ENCODE measurements at places on chromosomes 2 and 18. TPM values are rescaled to one million over a fixed set of nuclear protein-coding genes. Genes with fewer than 3 reads are reported as not detected.

Gene TCF4
- 102 TPM for total RNA-seq

Gene ELOA2
- not detected for total RNA-seq

Gene SOCS6
- total RNA-seq: 22.2 TPM

Gene GFPT1
- total RNA-seq: 95.7 TPM

Gene IL36B
- total RNA-seq: not detected

Gene ARHGAP15
- 16.8 TPM for total RNA-seq

Gene PSD4
- total RNA-seq: 50.2 TPM

Gene TMEM247
- not detected for total RNA-seq

DNA sequence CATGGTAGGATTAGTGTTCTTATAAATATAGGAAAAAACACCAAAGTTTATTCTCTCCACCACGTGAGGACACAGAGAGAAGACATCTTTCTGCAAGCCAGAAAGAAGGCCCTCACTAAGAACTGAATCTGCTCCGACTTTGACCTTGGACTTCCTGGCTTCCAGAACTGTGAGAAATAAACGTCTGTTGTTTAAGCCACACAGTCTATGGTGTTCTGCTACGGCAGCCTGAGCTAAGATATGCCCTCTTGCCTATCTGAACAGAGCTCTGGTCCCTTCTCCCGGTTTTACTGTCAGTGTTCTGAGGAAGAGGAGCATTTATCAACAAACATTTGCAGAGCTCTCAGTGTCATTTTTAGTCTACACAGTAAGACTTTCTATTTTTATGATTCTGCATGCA, 131.3 kb downstream of the DOK6 start:
- no peak overlapping the region for H3K27ac ChIP-seq
- no peaks in the 10 kb centered on the region for H3K27me3 ChIP-seq
- H3K36me3 ChIP-seq: no peaks in the 10 kb centered on the region

DNA sequence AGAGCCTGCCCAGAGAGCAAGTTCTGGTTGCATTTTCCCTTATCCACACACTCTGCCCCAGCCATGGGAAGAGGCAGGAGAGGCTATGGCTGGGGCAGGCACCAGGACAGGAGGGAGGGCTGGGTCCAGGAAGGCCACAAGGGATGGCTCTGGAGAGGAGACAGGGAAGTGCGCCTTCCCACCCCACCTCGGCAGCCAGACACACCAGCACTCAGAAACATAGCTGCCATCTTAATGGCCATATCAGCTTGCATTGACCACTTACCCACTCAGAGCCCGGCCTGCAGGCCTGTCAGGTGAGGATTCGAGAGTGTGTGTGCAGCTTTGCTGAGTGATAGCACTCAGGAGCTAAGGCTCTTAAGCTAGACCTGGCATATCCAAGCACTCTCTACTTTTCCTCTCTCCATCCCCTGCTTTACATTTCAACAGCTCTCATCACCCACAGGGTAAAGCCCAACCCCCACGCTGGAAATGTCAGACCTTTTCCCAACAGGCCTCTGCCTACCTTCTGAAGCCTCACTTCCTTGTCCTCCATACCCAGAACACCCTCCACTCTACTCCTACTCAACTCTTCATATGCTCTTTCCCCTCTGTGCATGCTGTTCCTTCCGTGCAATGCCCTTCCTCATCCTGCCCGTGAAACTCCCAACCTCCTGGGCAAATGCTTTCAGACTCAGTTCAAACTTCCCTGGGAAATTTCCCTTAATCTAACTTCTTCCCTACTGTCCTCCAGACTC, 147.9 kb downstream of the TNS1 start:
- peaks cover 59% of the 10 kb centered on the region for H3K36me3 ChIP-seq
- H3K27me3 ChIP-seq: no peaks in the 10 kb centered on the region
- H3K27ac ChIP-seq: peak overlapping the region; percentile 5
- DNase-seq: no peak

- no peak overlapping the region for H3K27ac ChIP-seq
- no peak overlapping the region for H3K4me3 ChIP-seq
- DNase-seq: no peak
- no peaks in the 10 kb centered on the region for H3K27me3 ChIP-seq
- no peaks in the 10 kb centered on the region for H3K4me1 ChIP-seq
- no peaks in the 10 kb centered on the region for H3K36me3 ChIP-seq
Observed at GRCh38 chr2:69652206-69652605, 8.7 kb upstream of the AAK1 start.

DNA sequence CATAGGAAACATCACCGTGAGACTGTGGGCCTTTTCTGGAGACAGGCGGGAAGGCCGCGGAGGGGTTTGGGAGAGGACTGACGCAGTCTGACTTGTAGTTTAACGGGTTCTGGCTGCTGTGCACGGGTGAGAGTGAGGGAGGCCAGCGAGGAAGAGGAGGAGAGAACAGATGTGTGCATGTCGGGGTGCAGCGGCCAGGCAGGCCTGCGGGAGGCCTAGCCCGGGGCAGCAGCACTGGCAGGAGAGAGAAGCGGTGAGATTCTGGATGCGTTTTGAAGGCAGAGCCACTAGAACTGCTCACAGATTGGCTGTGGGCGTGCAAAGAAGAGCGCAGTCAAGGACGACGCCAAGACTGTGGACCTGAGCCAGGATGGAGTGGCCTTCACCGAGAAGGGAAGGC, 53.9 kb downstream of the PTGR3 start:
- no peak overlapping the region for H3K27ac ChIP-seq
- no peaks in the 10 kb centered on the region for H3K36me3 ChIP-seq
- H3K4me3 ChIP-seq: no peak overlapping the region
- no peak for DNase-seq
- no peaks in the 10 kb centered on the region for H3K27me3 ChIP-seq

- no peak overlapping the region for H3K27ac ChIP-seq
- no peak overlapping the region for H3K4me3 ChIP-seq
- no peaks in the 10 kb centered on the region for H3K4me1 ChIP-seq
Observed at GRCh38 chr2:56118474-56118873, 65.3 kb upstream of the CCDC85A start.

DNA sequence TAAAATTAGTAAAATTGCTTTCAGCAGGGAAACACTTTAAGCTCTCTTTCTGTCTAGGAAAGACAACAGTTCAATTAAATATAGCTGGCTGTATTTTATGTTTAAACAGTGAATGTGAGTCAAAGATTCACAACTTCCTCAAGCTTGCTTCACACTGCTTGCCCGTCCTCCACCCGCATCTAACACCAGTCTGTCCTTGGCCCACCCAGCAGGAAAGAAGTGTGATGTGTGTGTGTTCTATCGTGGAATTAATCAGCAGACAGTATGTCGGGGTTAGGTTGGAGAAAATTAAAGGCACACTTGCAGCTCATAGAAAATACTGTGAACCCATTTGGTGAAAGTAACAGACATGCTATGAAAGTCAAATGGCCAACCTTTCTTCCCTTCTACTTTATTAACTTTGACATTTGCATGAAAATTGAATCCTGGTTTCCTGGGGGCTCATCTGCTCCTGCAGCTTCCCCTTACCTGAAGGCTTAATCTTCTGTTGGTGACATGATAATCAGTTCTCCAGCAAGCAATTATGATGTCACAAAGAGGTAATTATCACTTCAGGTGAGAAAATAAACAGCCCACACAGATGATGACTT, 182.0 kb downstream of the UXS1 start:
- no peaks in the 10 kb centered on the region for H3K36me3 ChIP-seq
- H3K27ac ChIP-seq: no peak overlapping the region
- no peak overlapping the region for H3K4me3 ChIP-seq
- no peaks in the 10 kb centered on the region for H3K27me3 ChIP-seq
- no peaks in the 10 kb centered on the region for H3K4me1 ChIP-seq

GRCh38 chr2:10520154-10520553, 72.0 kb upstream of the ODC1 start:
- H3K36me3 ChIP-seq: no peaks in the 10 kb centered on the region
- H3K4me3 ChIP-seq: no peak overlapping the region
- no peak for DNase-seq
- H3K27me3 ChIP-seq: no peaks in the 10 kb centered on the region
- no peak overlapping the region for H3K27ac ChIP-seq

DNA sequence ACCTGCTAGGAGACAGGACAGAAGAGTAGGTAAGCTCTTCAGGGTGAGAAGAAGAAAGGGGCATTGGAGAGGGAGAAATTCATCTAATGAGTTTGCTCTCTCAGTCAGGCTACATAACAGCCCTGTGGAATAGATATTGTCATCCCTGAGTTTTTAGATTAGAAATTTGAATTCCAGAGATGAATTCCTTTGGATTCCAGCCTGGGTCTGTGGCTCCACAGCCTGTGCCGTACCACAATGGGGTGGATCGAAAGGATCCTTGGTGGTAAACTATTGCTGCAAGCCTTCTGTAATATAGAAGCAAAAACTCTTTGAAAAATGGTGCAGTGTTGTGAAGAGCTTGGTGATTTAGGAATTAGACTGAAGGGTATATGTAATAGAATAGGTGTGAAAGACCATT, 21.0 kb downstream of the MYO1B start:
- no peak for DNase-seq
- H3K27ac ChIP-seq: peak overlapping the region; percentile 55
- no peaks in the 10 kb centered on the region for H3K27me3 ChIP-seq
- no peaks in the 10 kb centered on the region for H3K36me3 ChIP-seq
- H3K4me1 ChIP-seq: peaks cover 12% of the 10 kb centered on the region

GRCh38 chr2:16173893-16174692, 233.7 kb downstream of the MYCN start:
- H3K27ac ChIP-seq: no peak overlapping the region
- H3K4me3 ChIP-seq: no peak overlapping the region
- no peak for DNase-seq
- H3K27me3 ChIP-seq: no peaks in the 10 kb centered on the region
- no peaks in the 10 kb centered on the region for H3K36me3 ChIP-seq

DNA sequence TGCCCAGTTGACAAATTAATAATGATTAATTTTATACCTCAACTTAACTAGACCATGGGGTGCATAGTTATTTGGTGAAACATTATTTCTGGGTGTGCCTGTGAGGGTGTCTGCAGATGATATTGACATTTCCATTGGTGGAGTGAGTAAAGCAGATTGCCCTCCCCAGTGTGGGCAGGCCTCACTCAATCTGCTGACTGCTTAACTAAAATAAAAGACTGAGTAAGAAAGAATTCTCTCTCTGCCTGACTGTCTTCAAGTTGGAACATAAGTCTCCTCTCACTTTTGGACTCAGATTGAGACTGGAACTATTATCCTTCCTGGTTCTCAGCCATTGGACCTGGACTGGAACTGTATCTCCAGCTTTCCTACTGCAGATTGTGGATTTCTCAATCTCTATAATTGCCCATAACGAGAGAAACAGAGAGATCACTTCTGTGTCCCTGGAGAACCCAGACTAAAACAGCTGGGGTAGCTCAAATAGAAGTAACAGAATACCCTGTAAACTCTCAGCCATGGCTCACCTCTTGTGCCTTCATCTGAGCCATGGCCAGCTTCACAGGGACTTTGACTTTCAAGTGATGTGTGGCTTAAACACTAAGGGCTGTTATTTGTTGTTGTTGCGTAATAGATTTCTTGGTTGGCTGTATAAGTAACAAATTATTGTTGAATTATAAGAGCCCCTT, 575.3 kb upstream of the RAB6C start:
- H3K36me3 ChIP-seq: no peaks in the 10 kb centered on the region
- no peak overlapping the region for H3K4me3 ChIP-seq
- H3K4me1 ChIP-seq: no peaks in the 10 kb centered on the region
- no peak overlapping the region for H3K27ac ChIP-seq
- no peaks in the 10 kb centered on the region for H3K27me3 ChIP-seq

- H3K36me3 ChIP-seq: no peaks in the 10 kb centered on the region
- no peak overlapping the region for H3K4me3 ChIP-seq
- H3K4me1 ChIP-seq: no peaks in the 10 kb centered on the region
- DNase-seq: no peak
- H3K27me3 ChIP-seq: no peaks in the 10 kb centered on the region
Observed at GRCh38 chr2:144659731-144660275, 139.9 kb upstream of the ZEB2 start.

DNA sequence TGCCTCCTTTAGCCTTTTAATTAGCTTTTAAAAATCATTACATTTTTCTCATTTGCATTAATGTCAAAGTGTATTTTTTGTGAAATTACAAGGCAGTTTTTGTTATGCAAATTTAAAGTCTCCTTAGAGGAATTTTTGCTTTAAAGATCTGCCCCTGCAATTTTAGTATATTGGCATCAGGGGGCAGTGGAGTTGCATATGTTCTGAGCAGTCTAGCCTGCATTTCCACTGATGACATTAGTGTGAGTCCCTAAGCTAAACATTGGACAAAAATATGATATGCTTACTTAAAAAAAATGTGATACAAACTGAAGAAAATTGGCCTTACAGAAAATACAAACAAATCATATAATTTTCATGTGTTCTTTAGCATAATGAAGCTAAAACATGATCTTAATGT, 426.5 kb downstream of the SLC4A3 start:
- H3K27ac ChIP-seq: no peak overlapping the region
- no peaks in the 10 kb centered on the region for H3K36me3 ChIP-seq
- DNase-seq: no peak

GRCh38 chr2:196046123-196046917, 22.3 kb downstream of the DNAH7 start:
- DNase-seq: no peak
- H3K27me3 ChIP-seq: no peaks in the 10 kb centered on the region
- no peak overlapping the region for H3K4me3 ChIP-seq
- no peaks in the 10 kb centered on the region for H3K36me3 ChIP-seq

DNA sequence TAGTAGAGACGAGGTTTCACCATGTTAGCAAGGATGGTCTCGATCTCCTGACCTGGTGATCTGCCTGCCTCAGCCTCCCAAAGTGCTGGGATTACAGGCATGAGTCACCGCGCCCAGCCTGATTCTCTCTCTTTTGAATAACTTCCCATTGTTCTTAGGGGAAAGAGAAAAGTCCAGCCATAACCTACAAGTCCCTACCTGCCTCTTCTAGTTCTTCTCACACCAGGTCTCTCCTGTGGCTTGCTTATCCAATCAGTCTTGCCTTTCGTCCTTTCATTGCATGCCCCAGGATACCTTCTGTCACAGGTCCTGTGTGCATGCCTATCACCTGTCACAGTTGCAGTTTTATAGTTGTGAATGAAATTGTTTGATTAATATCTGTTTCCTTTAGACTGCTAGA, 148.1 kb downstream of the SLC4A3 start:
- H3K4me3 ChIP-seq: no peak overlapping the region
- DNase-seq: no peak
- no peaks in the 10 kb centered on the region for H3K4me1 ChIP-seq
- H3K36me3 ChIP-seq: no peaks in the 10 kb centered on the region
- H3K27ac ChIP-seq: no peak overlapping the region

DNA sequence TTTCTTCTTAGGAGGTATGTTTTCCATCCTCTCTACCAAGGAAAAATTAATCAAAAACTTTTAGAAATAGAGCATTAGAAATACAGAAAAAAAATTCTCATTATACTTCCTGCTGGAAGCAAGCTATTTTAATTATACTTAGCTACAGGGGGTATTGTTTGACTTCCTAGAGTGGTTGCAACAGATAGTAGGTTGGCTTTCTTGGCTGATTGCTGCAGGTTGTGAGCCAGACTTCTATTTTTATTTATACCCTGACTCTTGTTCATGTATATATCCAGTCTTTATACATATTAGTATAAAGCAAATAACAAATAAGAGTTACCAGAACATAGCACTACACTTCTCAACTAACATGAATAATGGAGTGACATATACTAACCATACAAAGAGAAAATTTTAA, 460.8 kb upstream of the REG3G start:
- no peak for DNase-seq
- no peak overlapping the region for H3K4me3 ChIP-seq
- H3K27ac ChIP-seq: no peak overlapping the region
- no peaks in the 10 kb centered on the region for H3K4me1 ChIP-seq
- H3K27me3 ChIP-seq: no peaks in the 10 kb centered on the region
- no peaks in the 10 kb centered on the region for H3K36me3 ChIP-seq
